ENCODE measurements at places on chromosomes 16 and 17. TPM values are rescaled to one million over a fixed set of nuclear protein-coding genes. Genes with fewer than 3 reads are reported as not detected.

SRCAP gene
- total RNA-seq = 52.9 TPM

CHST5 gene
- not detected for total RNA-seq

MPP2 gene
- total RNA-seq = 4.1 TPM

GPR142 gene
- not detected for total RNA-seq

HID1 gene
- 7.3 TPM for total RNA-seq

COIL gene
- 16.6 TPM for total RNA-seq

PRR11 gene
- total RNA-seq = 99.5 TPM

WNK4 gene
- total RNA-seq = 1.1 TPM

AKAP1 gene
- 19.6 TPM for total RNA-seq

BCO1 gene
- not detected for total RNA-seq

SLC47A1 gene
- total RNA-seq = 0.65 TPM

LAT gene
- total RNA-seq = 254 TPM

CD300LG gene
- total RNA-seq = not detected

CCL4 gene
- 200 TPM for total RNA-seq
